Renal cortical epithelial cell (primary cell): ENCODE measurements at places on chromosomes 3 and 15. TPM values are rescaled to one million over a fixed set of nuclear protein-coding genes. Genes with fewer than 3 reads are reported as not detected.
A peak's percentile ranks its signal among the peaks of the same experiment; 100 is the strongest.

Gene CYP8B1
- total RNA-seq: 0.35 and 0.55 TPM in 2 replicates

DNA sequence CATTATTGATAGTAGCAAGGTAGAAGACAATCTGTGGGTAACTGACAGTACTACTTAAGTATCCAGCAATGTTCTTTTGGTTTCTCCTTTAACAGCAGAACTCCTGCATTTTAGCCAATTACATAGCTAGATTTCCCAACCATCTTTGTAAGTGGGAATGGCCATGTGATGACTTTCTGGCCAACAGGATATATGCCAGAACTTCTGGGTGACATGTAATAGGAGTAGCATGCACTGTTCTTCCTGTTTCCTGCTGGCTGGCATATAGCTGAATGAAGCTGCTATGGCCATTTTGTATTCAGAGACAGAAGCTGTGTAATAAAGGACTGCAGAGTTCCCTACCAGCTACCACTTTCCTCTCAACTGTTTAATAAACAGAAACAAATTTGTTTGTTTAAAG is 18.0 kb downstream of the SPICE1 start:
- DNase-seq: no peak

GRCh38 chr15:41513506-41514227 is at the start of gene LTK:
Gene LTK (minus strand): TSS chr15:41513827. CDS start chr15:41513709, 118 bp downstream.
- no peak for DNase-seq

DNA sequence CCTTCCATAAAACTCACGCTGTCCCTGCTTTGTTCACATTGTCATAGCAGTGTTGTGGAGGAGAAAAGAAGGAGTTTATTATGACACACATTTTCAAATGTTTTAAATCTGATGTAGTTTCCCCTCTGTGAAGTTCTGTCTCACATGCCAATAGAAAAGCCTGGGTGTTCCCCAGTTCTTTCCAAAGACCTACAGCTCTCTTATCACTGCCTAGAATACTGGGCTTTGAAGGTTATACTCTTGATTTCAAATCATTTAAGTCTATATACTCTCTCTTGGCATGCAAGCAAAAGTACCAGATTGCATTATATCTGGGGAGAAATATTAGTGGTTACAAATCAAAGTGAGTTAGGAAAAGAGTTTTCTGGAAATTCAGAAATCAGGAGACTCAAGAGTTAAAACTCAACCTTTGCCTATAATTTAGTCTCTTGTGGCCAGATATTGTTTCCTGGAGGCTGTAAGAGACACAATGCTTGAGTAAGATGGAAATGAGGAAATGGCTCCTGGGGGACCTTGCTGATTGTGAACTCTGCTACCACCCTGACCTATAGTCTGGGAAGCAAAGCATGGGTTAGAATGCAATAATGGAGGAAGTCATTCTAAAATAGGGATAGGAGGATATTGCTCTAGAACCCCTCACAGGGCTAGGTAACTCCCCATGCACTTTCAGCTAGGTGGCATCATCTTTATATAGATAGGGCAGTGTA is 182.8 kb downstream of the KCNAB1 start:
- DNase-seq: no peak

- no peak for DNase-seq
Observed at GRCh38 chr3:188071636-188072035, 82.3 kb upstream of the LPP start.

- DNase-seq: no peak
Observed at GRCh38 chr3:141960731-141961130, 84.3 kb downstream of the ATP1B3 start.

DNA sequence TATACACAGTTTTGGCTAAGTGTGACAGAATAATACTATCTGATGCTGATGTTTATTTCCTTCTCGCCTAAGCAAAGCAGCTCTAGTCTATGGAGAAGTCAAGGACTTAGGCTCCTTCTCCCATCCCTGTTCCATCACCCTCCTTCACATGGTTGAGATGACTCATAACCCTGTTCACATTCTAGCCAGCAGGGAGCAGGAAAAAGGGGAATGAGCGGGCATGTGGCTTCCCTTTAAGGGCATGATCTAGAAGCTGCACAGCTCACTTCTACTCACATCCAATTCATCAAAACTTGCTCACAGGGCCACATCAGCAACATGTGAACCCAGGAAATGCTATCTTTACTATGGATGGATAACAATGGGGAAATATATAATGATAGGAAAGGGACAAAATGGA is 40.9 kb downstream of the CBLB start:
- DNase-seq: peak; percentile 86

Gene PRC1
- 18.4 and 93.3 TPM in 2 replicates for total RNA-seq

Gene TPM1
- 1,733 and 1,925 TPM in 2 replicates for total RNA-seq

DNA sequence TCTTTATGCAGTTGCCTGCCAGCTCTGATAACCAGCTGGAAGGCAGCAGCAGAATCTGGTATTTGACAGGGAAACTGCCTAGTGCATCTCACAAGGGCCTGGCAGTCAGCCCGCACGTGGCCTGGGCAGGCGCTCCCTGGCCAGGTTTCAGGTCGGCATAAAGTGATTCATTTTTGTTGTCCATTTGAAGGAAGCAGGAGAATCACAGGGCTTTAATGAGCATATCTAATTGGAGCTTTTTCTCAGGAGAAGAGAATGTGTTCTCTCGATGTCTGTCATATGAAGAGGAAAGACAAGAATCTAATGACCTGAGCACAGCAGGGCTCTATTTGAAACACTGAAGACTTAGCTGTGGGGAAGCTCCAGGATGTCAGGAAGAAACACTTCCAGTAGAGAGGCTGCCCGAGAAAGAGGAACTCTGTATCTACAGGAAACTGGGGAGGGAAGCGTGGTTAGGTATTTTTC is 98.8 kb upstream of the MB21D2 start:
- peak; percentile 2 for DNase-seq

GRCh38 chr3:127439621-127440020 is 150.9 kb downstream of the TPRA1 start:
- DNase-seq: no peak

GRCh38 chr3:21390856-21391255 is 360.2 kb downstream of the ZNF385D start:
- DNase-seq: peak; percentile 17

- DNase-seq: no peak
Observed at GRCh38 chr15:34696506-34696905, 58.3 kb downstream of the GJD2 start.

Gene KNG1
- 0.99 TPM in 1 of 2 replicates, not detected in the other for total RNA-seq

GRCh38 chr3:23944861-23945662 is at the start of gene NR1D2:
Gene NR1D2 (plus strand): TSS chr3:23945286. CDS start chr3:23945579, 293 bp downstream.
- peak; percentile 38 for DNase-seq

DNA sequence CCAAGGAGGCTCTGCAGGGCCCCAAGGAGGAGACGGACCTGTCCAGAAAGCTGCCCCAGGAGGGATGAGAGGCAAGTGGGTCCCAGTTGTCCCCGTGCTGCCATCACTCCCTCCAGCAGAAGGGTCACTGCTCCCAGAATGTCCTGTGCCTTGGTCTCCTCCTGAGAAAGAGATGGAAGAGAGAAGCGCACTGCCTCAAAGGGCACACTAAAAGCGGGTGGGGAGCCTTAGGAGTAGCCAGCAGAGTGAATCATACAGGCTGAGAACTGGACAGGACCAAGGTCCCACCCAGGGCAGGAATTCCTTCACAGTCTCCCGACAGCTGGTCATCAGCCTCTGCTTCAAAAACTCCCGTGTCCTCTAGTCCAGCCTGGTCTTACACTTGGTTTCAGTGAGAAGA is 4.6 kb downstream of the THPO start:
- no peak for DNase-seq

GRCh38 chr3:39101022-39101689 is 6.3 kb downstream of the GORASP1 start:
- DNase-seq: peak; percentile 28

DNA sequence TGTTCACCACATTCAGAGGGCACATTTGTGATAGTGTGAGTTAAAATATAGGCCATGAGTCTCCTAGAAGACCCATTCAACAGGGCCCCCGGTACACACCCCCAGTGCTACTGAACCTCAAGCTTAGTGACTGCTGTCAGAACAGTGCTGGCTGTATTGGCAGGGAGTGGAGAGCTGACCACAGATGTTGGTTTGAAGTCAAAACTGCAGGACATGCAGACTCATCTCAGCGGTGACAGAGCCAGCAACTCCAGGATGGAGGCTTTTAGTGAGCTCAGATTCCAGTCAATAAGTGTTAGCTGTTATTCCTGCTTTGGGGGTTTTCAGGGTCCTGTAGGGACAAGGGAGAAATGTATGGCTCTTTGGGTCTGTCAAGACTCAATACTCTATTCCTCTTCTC is 29.1 kb downstream of the PRR20G start:
- DNase-seq: no peak

Gene TMIE
- total RNA-seq: 0.25 and 0.35 TPM in 2 replicates

- DNase-seq: no peak
Observed at GRCh38 chr15:50458348-50459112, 34.3 kb downstream of the USP8 start.

Gene STRA6
- 0.45 and 0.69 TPM in 2 replicates for total RNA-seq

- no peak for DNase-seq
Observed at GRCh38 chr3:38519651-38520050, 23.5 kb downstream of the EXOG start.

DNA sequence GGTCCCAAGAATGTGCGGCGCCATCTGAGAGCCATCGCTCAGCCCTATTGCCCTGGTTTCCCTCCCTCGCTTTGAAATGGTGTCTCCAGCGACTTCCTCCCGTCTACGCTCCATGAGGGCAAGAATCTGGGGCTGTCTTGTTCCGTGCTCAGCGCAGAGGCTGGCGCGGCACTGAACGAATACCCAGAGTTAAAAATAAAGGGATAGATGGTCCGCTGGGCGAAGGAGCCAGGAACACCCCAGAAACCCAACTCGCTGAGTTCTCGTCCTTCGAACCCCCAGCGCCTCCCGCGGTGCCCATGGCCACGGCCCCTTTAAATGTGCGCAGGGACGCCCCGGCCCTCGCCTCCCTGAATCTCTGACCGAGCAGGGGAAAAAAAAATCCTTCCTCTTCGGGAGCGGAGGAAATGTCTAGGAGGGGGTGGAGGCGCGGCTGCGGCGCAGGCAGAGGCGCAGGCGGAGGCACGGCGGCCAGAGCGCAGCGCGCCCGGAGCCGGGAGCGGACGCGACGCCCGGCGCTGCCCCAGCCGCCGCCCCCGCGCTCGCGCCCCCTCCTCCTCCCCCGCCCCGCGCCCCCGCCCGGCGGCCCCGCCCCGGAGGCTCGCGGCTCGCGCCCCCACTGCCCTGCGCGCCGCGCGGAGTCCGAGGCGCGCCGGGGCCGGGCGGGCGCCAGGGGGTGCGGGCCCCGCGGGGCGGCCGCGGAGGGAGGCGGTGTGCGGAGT is 8.5 kb upstream of the FGD5 start:
- no peak for DNase-seq

GRCh38 chr3:196063971-196064370 is 17.9 kb downstream of the TFRC start:
- DNase-seq: no peak

Gene IL1RAP
- total RNA-seq: 11.3 and 16.1 TPM in 2 replicates

DNA sequence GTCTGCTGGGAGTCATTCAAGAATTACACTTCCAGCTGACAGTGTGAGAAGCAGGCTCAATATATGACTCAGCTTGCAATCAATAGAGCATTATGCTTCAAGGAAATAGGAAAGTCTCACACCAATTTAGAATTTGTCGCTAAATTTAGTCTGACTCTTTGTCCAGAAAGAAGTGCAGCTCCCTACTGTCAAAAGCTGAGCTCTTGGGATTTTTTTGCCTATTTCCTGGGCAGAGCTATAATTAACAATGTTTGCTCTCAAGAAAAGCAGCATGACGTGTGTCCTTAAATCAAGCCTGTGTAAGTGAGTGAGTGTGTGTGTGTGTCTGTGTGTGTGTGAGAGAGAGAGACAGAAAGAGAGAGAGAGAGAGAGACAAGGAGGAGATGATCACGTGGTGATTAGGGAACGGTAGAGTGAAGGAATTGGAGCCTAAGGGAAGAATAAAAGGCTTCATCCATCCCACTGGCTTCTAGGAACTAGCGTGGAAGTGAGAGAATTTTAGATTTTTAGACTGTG is 16.4 kb upstream of the SLC35G2 start:
- peak; percentile 71 for DNase-seq

- DNase-seq: no peak
Observed at GRCh38 chr3:8597219-8597853, 47.3 kb downstream of the SSUH2 start.

- DNase-seq: no peak
Observed at GRCh38 chr15:101431301-101431700, 58.2 kb downstream of the PCSK6 start.

DNA sequence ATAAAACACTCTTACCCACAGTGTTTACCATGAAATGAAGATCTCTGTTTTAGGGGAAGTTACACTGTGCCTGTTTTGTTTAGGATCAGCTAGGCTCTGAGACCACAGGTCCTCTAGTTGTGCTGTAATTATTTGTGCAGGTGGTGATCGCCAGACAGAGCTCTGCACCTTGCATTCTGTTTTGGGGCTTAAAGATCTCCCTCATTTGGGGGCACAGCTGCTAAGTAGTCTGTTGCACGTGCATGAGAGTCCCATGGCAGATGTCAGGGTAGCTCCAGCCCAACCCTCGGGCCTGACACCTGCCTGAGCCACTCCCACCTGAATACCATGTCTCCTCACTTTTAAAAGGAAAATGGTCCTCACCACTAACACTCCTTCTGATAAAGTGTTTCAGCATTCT is 12.4 kb downstream of the C3orf20 start:
- no peak for DNase-seq

Gene FRMD4B
- total RNA-seq: 20.8 and 24.5 TPM in 2 replicates

- peak; percentile 80 for DNase-seq
Observed at GRCh38 chr3:154862265-154862664, 217.9 kb upstream of the MME start.

DNA sequence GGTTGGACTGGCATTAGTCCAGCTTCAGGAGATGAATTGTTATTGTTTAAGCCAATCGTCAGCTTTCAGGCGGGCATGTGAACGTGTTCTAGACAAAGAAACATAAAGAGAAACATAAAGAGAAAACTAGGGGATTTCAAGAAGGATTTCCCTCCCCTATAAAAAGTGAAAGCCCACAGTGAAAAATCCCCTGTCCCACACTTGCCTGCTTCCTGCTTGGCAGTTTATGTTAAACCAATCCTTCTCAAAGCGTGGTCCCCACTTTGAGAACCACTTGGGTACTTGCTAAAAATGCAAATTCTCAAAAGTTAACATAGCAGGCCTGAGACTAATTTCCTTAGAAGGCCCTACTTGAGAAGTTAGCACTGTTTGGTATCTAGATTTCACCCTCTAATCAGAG is 293.0 kb upstream of the SOX14 start:
- no peak for DNase-seq

Gene EBLN2
- total RNA-seq: 3.6 and 5.7 TPM in 2 replicates

Gene GJD2
- not detected in 2 replicates for total RNA-seq

DNA sequence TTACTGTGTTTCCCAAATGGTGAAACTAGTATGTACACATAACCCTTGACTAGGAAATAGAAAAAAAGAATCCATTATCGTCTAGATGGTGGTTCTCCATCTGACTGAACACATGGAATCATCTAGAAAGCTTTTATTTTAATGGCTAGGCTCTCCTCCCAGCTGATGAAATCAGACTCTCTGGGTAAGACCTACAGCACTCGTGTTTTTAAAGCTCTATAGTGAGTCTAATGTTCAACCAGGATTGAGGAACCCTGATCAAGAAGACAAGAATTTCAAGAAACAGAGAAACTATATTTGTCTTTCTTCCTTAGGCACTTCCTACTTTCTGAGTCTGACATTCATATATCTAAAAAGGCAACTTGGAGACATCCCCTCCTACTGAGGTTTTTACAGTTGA is 118.8 kb downstream of the TMCO5A start:
- peak; percentile 52 for DNase-seq
